ENCODE measurements at places on chromosomes 6 and 20. TPM values are rescaled to one million over a fixed set of nuclear protein-coding genes. Genes with fewer than 3 reads are reported as not detected.

DNA sequence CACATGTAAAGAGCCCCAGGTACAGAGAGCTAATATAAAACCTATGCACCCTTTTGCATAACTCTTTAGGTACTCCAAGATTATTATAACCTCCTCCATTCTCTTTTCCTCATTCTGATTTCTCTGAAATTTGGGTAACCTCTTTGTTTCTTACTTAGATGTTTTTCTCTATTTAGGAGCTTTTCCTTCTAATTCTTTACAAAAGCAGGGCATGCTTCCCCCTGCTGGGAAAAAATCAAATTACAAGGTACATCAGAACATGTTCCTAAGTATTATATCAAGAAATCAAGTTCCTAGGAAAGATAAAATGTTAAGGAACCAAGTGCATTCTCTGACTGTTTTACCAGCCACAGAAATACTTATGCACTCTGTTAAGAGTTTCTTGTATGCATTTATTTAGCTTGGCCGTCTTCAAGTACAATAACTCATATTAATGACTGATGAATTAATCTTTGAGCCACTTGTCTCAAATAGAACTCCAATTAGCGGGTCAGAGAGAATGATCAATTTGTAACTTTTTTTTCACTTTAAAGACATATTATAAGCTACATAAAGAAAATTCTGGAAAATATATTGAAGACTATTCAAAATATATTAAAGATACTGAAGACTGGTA lies 2.1 kb downstream of the KHDRBS2 start:
- DNase-seq, result peak; percentile 41

DNA sequence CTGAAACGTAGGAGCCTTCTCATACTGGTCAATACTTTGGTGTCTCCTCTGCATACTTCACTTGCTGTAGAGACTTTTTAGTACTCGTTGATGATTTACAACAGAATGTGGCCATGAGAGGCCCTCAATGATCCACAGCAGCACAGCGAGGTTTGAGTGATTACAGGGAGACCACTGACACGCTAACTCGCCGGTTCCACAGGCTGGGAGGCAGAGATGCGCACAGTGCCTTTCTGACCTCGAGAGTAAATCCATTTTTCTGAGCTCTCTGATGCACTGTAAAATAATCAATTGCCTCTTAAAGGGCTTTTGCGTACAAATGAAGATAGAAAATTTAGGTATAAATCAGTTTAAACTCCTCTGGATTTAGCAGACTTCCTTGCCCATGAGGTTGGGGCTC lies 56.2 kb upstream of the TBC1D7 start:
- DNase-seq, result no peak

- DNase-seq, result no peak
Observed at GRCh38 chr6:108958900-108959770, 110.9 kb downstream of the ARMC2 start.

Gene IL20RA
- total RNA-seq, result 12.8 TPM
